AML-193 (cell line): ENCODE measurements at places on chromosomes 4 and X.
A peak's percentile ranks its signal among the peaks of the same experiment; 100 is the strongest.

DNA sequence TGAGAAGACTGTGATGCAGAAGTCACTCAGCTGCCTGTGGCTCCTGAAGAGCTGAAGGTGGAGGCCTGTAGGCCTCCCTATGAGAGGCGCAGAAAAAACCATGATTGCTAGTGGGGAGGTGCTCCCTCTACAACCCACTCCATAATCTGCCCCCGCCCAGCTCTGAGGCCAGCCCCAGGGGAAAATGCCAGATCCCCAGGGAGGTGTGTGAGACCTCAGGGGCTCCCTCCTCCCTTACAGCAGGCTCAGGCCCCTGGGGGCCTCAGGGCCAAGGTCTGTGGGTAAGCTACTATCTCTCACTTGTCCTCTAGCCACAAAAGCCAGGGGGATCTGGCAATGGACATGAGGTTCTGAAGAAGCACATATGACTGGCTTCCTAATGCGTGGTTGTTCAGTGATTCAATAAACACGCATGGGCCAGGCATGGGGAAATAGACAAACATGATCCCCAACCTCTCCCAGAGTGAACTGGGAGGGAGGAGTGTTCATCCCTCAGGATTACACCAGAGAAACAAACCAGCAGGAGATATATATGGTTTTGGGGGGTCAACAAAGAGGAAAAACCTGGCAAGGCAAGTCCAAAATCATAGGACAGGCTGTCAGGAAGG is 51.0 kb upstream of the MTM1 start:
- DNase-seq = no peak

DNA sequence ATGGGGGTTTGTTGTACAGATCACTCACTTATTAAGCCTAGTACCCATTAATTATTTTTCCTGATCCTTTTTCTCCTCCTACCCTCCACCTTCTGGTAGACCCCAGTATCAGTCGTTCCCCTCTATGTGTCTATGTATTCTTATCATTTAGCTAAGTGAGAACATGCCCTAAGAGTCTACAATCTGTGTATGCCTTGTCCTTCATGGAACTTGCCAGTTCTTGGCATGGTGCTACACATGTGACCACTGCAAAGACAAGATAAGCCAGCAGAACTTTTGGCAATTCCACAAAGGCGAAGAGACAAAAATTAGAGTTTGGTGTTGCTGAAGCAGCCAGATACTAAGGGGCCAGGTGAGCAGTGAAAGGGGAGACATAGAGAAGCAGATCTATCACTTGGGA is 101.3 kb downstream of the CORIN start:
- no peak for DNase-seq

DNA sequence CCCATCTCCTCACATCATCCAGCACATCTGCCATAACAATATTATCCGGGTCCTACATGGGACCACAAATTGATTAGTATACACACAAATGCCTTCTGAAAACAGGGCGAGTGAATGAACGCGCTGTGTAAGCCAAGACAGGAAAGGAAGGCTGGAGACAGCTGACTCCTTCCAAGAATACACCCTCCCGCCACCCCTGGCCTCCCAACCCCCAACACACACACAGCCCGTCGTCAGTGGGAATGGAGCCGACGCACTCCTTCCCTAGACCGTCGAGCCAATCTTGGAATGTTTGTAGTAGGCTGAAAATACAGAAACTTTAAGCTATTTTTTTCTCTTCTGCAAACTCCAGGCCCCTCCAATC is 319 bp upstream of the MAGEH1 start:
- DNase-seq = no peak

- no peak for DNase-seq
These were observed 100.9 kb downstream of the PTCHD1 start for GRCh38 chrX:23435575-23435974.

- peak; percentile 5 for DNase-seq
These were observed 67.6 kb upstream of the SLC7A3 start for GRCh38 chrX:70998411-70999027.

GRCh38 chrX:21126661-21127060 is 247.6 kb upstream of the CNKSR2 start:
- DNase-seq = no peak

DNA sequence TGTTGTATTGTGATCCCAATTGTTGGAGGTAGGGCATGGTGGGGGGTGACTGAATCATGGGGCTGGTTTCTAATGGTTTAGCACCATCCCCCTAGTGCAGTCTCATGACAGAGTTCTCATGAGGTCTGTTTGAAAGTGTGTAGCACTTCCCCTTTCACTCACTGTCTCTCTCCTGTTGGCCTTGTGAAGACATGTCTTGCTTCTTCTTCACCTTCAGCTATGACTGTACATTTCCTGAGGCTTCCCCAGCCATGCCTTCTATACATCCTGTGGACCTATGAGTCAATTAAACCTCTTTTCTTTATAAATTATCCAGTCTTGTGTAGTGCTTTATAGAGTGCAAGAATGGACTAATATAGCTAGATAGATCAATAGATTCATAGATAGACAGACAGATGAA is 230.0 kb downstream of the MAGEE1 start:
- DNase-seq = no peak

GRCh38 chr4:5933996-5934831 is 41.3 kb upstream of the CRMP1 start:
- DNase-seq = no peak

GRCh38 chr4:166415749-166416148 is 542.7 kb downstream of the TLL1 start:
- no peak for DNase-seq

- DNase-seq = no peak
These were observed 99.7 kb downstream of the MMRN1 start for GRCh38 chr4:89994176-89994873.

DNA sequence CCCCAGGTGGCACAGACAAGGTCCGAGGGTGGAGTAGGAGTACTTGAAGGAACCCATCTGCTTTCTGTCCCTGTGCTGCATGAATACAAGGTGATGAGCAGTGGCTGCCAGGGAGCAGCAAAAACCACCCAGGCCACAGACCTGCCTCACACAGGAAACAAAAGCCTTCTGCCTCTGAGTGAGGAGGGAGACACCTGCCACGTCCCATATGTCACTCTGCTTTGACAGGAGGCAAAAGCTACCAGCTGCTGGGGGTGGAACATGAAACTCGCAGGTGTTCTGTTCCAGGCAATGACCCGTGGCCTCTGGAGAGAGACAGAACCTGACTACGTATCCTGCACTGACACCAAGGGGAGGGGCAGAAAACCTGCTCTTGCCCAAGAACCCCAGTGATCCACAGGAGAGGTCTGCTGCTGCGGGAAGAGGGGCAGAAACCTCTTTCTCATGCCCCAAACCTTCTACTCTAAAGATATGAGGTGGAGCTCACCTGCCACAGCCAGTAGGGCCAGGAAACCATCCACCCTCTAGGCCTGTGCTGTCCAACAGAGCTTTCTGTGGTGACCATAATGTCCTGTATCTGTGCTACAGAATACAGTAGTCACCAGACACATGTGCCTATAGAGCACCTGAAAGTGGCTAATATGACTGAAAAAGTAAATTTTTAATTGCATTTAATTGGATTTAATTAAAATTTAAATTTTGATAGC is 172.9 kb downstream of the PRDM5 start:
- no peak for DNase-seq

GRCh38 chrX:71107762-71108360 is 1.3 kb upstream of the CXorf65 start:
- peak; percentile 54 for DNase-seq

GRCh38 chr4:104123021-104123420 is 371.7 kb downstream of the CXXC4 start:
- DNase-seq = no peak

DNA sequence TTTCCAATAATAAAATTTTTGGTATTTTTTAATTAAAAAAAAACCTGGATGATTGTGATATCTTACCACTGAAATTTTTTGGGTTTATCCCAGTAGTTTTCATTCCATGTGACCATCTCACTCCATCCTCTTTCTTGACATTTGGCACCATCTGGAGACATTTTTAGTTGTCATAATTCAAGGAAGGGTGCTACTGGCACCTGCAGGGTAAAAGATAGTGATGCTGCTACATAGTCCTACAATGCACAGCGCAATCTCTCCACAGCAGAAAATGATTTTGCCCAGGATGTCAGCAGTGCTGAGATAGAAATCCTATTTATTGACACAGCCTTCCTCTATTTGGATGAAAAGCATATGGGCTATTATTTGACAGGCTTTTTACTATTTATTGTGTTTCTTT is 79.3 kb downstream of the RBPJ start:
- DNase-seq = no peak

DNA sequence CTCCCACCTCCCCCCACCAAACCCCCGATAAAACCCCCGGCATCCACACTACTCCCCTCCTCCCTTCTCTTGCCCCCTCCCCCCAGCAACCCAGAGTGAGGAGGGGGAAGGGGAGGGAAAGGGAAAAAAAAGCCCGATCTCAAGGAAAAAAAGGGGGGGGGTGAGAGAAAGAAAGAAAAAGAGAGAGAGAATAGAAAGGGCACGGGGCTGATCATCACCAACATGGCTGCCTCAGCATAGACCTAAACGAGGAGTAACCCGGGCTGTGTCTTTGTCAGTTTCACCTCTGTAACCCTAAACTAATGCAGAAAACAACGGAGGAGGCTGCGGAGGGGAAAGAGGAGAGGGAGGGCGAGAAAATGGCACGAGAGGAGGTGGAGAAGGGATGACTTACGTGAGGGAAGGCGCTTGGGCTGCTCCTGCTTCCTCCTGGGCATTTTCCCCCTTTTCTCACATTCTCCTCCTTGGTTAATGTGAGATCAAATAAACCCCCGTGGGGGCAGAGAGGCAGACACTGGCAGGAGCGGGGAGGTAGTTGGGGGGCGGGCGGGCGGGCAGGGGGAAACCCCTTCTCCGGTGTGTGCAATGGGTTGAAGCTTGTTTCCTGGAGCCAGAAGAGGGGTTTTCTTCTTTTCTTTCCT is 532 bp downstream of the ZNF827 start:
- DNase-seq = no peak

GRCh38 chr4:113979905-113980615 is 613 bp upstream of the ARSJ start:
- no peak for DNase-seq

DNA sequence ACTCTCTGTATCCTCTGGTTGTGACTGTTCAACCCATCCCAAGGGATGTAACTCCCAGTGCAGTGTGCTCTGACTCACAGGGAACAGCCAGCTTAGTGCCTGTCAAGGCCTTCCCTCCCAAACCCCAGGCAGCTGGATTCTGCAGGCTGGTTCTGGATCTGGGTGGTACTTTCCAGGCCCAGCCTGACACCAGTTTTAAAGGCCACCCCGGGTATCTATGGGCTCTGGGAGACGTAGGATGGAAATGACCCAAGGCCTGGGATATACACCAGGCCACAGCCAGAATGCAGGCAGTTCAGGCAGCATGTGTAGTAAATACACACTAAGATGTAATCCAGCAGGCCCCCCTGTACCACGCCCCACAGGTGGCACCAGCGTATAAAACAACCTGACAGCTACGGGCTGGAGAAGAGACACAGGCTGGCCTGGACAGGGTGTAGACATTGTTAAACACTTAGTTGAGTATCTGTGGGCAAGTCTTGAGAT is 64.2 kb downstream of the SPINK2 start:
- no peak for DNase-seq

DNA sequence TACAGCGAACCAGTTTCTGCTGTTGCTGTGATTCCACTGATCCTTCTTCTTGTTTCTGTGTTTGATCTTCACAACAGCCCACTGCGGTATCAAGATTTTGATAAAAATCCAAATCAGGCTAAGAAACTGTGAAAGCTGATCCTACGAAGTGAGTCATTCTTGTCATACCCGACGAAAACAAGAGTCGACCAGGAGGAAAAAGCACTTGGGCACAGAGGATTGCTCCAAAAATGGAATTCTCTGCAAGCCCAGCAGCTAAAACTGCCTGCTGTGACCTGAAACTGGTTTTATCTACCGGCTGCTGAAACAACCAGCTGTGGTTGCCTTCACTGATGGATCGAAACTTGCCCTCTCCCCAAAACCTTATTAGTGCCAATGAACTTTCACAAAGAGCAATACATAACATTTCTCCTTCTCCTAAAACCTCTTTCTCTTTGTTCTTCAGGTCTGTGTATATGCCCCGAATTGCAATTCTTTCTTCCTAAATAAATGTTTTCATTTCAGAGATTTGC is 607.0 kb upstream of the PRKX start:
- no peak for DNase-seq

DNA sequence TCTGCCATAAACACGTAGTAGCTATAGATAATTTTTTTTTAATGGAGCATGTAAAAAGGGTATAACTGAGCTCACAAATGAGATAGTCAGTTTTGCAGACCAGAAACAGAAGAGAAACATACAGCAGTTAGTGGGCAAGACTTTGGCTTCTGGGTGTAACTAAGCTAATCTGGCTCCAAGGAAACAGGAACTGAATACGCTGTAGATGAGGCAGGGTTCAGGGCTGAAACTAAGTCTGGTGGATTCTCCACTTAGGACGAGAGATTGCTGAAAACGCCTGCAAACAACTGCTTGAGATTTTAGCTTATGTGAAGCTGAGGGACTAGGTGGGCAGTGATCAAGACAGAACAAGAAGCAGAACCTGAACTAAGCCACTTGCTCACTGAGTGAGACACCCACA is 91.7 kb downstream of the SMIM20 start:
- no peak for DNase-seq

DNA sequence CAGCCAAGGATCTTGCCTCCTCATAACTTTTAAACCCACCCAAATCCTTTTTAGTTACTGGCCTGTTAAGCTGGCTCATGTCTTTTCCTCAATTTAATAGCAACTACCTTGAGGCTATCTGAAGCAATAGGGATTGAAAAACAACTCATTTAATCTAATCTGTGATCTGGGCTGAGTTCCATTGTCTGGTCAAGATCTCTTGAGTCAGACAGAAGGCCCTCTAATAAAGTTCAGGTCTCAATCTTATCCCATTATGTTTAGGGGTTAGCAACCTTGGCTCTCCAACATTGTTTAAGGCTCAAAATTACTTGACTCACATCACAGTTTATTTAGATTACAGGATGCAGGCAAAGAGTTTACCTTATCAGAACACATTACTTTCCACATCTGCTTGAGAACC is 436.1 kb downstream of the ANKRD50 start:
- no peak for DNase-seq

DNA sequence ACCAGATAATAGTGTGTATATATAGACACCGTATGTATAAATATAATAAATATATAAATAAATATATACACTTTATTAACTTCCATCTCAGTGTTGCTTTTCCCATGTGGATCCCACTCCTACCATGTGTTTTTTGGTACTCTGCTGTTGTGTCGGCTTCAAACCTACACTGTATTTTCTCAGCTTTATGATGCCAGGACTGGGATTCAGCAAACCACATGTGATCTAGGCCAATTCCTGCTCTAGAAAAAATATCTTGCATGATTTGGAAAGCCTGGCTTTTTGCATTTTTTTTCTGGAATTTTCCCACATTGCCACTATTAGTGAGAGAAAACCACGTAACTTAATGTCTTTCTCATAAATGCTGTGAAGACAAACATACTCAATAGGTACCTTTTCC is 55.8 kb downstream of the POLR2B start:
- DNase-seq = no peak

GRCh38 chr4:183821076-183821853 is 83.8 kb upstream of the STOX2 start:
- no peak for DNase-seq

- DNase-seq = no peak
These were observed 77.3 kb downstream of the FAM184B start for GRCh38 chr4:17704020-17704650.

GRCh38 chrX:11398785-11399184 is 105.6 kb downstream of the AMELX start:
- no peak for DNase-seq
